ENCODE measurements at places on chromosomes 7 and 10.

DNA sequence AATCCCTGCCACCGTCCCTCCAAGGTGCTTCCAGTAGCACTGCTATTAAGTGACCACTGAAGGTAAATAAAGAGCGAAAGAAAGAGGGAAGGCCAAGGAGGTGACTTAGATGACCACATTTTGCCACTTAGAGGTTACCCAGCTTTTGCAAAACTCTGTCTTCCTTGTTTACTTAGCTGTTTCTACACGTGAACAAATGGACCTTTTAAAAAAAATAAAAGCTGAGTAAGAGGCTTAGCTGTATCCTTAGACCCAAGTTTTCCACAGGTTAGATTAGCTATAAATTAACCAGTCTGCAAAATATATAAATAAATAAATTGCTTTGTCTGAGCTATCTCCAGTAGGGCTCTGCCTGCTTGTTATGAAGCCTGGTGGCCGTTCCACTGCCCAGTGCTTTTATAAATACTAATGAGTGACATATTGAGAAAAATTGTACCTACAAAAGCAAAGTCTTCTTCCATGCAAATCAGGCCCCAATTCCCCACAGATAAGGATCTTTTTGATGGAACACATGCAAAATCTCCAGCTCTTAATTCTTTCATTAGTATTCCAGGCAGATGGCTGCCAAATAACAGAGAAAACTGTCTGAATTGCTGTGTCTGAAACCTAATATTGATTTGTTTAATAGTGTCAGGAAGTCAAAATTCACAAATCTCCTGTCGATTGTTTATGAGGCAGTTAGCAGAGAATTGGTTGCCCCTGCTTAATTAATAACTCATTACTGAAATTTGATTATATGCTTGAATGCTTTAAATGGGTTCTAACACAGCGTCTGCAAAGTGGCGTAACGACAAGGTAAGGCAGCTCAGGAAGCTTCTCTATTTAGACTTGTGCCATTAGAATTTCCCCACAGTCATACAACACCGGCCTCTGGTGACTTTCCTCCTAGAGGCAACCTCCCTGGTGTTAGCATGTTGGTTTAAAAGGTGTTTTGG lies 176.7 kb downstream of the EMX2 start:
- DNase-seq: no peak

- DNase-seq: no peak
Observed at GRCh38 chr10:109593682-109594081, 329.6 kb downstream of the XPNPEP1 start.

DNA sequence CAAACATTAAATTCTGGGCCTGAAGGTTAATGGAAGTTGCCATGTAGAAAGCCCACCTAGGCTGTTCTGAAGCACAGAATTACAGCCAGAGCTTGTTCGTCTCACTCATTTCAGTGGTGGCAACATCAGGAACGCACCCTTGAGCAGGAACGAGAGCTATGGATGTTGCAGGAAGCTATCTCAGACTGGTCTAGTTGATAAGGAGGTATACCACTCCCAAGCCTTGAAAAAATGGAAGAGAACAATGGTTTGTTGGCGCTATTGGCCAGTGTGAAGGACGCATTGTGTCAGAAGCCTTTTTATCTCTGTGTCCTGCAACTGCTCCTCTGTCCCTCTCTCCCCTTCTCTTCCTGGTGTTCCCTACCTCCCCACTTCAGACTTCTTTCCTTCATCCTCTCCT lies 60.9 kb upstream of the RAPGEF5 start:
- DNase-seq: no peak

DNA sequence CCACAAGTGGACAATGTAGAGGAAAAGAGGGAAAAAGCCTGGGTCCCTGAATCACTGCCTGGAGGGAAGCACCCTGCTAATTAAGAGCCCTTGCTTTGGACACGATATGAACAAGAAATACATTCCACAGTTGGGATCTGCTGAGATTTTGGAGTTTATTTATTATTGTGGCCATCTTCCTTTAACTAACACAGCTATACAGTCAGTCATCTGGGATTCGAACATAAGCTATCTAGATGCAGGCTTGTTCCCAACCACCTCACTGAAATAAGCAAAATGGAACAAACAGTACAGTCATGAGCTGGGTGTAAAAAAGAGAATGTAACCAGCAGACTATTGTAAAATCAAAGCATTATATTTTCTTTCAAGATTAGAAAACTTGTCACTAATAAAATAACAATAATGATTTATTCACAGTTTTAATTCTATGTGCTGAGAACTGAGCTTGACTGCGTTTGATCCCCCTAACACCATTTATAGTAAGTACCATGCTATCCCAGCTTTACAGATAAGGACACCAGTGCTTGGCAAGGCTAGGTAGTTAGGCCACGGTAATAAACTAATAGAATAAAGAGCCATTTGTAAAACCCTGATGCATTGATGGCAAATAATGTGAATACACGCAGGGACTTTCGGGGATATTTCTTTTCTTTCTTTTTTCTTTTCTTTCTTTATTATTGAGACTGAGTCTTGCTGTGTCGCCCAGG lies 223.8 kb upstream of the KLF6 start:
- no peak for DNase-seq
